ENCODE measurements at places on chromosomes 3 and 15.
A peak's percentile ranks its signal among the peaks of the same experiment; 100 is the strongest.

DNA sequence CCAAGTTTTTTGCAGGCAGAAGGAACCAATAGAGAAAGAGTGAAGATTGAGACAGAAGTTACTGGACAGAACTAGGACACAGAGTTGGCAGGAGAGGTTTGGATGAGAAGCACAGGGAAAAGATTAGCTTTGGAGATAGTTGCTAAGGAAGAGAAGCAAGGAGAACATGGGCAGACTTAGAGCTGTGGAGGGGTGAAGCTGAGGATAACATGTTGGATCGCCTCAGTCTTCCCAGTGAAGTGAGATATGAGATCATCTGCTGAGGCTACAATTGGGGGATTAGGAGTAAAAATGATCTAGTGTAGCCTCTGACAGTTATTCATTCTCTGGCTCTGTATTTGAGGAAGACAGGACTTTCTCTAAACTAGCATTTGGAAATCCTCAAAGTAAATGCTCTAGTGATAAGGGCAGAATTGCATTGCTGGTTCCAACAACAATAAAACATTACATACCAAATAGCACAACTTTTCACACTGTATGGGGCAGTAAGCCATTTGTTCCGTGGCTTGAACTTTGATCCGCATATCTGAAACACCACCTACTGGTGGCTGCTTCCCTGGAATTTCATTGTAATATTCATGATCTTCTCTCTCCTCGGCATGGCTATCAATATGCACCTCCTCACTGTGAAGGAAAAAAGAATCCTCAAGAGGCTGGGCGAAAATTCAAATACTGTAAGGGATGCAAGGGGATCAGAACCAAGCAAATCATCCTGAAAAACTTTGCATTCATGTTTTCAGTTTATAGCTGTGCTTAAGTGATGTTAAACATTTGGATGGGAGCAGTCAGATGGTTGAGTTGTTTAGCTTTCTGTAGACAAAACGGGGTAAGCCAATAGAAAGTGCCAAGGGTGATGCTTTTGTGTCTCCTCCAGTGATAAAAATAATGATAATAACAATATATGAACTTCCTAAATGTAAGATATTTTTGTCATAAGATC lies 22.2 kb upstream of the EID1 start:
- peak; percentile 22 for DNase-seq

DNA sequence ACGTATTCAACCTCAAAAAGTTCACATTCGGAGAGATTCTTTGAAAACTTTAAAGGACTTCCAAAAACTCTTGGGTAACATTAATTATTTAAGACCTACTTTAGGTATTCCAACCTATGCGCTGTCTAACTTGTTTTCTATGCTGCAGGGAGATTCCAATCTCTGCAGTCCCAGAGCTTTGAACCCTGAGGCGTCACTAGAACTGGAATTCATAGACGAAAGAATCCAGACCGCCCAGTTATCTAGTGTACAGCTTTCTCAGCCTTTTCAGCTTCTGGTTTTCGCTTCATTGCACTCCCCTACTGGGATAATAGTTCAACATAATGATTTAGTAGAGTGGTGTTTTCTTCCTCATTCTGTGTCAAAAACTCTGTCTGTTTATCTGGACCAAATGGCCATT lies 711.3 kb downstream of the ROBO1 start:
- DNase-seq, result no peak

DNA sequence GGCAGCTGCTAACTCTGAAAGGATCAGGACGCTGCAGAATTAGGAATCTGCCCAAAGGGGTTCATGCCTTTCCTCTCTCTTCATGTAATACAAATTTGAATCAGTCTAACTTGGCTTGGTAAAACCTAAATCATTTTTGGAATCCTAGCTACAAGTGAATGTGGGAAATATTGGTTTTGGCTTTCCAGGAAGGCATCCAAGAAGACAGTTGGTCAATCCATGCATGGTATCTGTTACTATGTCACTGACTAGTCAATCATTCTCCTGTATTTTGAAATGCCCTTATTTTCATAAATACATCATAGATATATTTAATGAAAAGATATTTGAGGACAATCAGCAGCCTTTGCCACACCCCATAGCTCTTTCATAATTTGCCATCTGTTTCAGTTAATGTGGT lies 7.5 kb upstream of the PLS1 start:
- DNase-seq, result no peak

GRCh38 chr15:23038726-23039142 lies 635 bp downstream of the TUBGCP5 start:
- DNase-seq, result peak; percentile 27

- no peak for DNase-seq
Measured at GRCh38 chr3:48222616-48223513, at the start of gene CAMP. TSS of gene CAMP (plus strand) at chr3:48223495. CDS start at chr3:48223512, 17 bp downstream.

GRCh38 chr15:26867200-26868007 lies 542 bp downstream of the GABRA5 start:
- no peak for DNase-seq

- no peak for DNase-seq
Measured at GRCh38 chr15:39573844-39574243, 7.0 kb upstream of the THBS1 start.

DNA sequence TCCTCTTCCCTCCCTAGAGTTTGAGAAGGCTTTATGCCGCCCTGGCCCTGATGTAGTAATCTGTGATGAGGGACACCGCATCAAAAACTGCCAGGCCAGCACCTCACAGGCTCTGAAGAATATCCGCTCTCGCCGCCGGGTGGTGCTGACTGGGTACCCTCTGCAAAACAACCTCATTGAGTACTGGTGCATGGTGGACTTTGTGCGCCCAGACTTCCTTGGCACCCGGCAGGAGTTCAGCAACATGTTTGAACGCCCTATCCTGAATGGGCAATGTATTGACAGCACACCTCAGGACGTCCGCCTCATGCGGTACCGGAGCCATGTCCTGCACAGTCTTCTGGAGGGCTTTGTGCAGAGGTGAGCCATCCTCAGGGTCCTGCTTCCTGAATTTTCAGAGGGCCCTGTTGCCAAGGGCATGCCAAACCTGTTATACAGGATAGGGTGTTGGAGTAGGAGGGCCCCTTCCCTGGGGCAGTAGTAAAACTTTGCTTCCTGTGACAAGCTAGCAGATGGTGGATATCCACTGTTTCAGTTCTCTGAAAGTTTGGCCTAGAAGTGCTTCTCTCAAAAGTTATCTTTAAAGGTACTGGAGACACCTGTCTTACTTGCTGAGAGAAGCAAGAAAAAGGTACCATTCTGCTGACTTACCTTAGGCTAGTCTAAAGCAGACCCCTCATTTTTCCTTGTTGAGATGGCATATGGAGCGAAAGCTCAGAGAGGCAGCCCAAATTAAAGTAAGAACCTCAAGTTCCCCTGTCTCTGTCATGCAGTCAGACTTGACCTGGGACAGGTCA lies 33.7 kb upstream of the TEX264 start:
- DNase-seq, result no peak

DNA sequence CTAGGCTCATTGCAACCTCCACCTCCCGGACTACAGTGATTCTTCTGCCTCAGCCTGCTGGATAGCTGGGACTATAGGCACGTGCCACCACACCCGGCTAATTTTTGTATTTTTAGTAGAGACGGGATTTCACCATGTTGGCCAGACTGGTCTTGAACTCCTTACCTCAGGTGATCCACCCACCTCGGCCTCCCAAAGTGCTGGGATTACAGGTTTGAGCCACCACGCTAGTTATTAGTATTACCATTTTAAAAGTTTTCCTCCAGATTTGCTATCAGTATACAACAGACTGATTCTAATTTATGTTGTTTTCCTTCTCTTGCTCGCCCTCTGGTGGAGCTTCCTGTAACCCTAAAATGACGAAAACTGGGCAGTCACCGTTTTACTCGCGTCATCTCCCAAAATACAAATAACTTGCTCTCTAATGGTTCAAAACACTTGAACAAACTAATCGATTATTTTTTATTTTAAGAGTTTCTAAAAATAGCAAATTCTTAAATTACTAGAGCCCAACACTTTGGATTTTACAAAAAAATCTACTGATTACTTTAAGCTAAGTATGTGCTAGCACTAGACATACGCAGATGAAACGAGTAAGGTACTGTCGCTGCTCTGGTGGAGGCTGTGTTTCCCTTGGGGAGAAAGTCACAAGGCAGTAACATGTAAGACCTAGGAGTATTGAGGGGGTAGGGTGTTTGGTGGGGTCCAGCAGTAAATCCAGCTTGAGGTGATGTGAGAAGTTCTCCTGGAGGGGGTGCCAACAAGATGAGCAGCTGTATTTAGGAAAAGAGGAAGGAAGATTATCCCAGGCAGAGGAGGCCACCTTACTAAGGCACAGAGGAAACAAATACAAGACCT lies 203.3 kb downstream of the MBNL1 start:
- DNase-seq, result peak; percentile 18

DNA sequence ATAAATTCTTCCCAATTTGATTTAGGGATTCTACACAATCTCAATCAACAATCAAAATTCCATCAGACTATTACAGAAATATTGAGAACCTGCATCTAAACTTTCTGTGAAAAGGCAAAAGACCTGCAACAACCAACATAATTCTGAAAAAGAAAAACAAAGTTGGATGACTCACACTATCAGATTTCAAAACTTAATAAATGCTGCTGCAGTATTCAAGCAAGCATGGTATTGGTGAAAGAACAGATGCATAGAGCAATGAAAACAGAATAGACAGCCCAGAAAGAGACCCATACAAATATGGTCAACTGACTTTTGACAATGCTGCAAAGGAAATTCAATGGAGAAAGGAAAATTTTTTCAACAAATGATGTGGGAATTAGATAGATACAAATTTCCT lies 477.1 kb upstream of the NR2F2 start:
- DNase-seq, result no peak

GRCh38 chr15:68025835-68026424 lies 28.2 kb upstream of the PIAS1 start:
- no peak for DNase-seq

GRCh38 chr3:71857956-71858355 lies 73.0 kb upstream of the PROK2 start:
- DNase-seq, result no peak

DNA sequence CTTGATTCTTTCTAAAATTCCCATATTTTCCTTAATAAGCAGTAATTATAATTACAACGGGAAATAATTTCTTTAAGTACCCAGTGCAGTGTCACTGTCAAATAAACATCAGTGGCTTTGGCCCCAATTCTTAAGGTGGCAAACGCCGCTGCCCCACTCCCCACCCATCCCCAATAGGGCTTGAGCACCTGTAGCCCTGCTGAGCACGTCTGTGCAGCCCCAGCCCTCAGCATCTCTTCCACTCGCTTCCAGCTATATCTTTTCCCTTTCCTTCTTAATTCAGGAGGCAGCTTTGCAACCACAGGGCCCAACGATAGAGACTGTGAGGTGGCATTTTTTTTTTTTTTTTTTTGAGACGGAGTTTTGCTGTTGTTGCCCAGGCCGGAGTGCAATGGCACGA lies 9.0 kb downstream of the PPM1M start:
- no peak for DNase-seq

- DNase-seq, result no peak
Measured at GRCh38 chr3:58651276-58651675, 15.3 kb downstream of the FAM3D start.

DNA sequence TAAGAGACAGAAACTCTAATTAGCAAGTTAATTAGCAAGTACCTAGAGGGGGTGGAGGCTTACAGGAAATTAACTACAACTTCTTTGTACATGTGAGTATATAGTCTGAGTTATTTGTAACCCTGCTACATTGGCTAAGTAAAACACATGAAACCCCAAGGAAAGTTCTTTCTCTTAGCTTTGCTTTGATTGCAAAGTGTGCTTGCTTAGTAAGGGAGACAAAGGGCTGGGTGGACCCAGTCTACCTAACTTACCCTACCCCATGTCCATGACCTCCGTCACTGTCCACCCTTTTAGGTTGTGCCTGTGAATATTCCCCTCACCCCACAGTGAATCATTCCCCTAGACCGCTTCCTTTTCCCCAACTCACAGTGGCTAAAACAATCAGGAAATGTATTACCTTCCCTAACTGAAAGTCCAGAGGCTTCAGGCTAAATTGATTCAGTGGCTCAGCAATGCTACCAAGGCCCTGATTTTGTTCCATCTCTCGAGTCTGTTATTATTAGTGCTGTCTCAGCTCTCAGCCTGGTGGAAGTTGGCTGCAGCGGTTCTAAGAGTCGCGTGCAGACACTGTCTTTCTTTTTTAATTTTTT lies 31.1 kb upstream of the RYR3 start:
- DNase-seq, result peak; percentile 55

- DNase-seq, result no peak
Measured at GRCh38 chr3:156792945-156793344, 33.2 kb upstream of the LEKR1 start.

- no peak for DNase-seq
Measured at GRCh38 chr3:42946050-42946449, 33.1 kb upstream of the GASK1A start.

DNA sequence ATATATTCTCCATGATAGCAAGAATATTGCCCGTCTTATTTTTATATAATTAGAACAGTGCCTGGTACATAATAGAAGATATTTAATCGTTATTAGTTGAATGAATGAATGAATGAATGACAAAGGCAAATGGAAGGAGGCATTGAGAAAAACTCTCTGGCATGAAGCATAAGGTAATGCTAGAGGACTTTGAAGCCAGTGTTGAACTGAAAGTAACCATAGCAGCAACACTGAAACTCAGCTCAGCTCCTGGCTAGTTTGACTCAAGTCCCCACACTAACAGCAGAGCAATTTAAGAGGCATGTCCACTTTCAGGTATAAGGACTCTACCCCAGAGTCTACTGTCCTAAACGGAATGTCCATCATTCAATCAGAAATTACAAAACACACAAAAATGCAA lies 227.0 kb downstream of the CPNE4 start:
- no peak for DNase-seq

GRCh38 chr3:172709774-172710663 lies 848 bp downstream of the NCEH1 start:
- no peak for DNase-seq

- no peak for DNase-seq
Measured at GRCh38 chr3:2921903-2922302, 188.3 kb downstream of the IL5RA start.

- DNase-seq, result peak; percentile 98
Measured at GRCh38 chr3:98962189-98962930, 60.9 kb upstream of the DCBLD2 start.

All from epithelial cell of proximal tubule (primary cell).